ENCODE measurements at places on chromosomes 6 and 20. TPM values are rescaled to one million over a fixed set of nuclear protein-coding genes. Genes with fewer than 3 reads are reported as not detected.

DNA sequence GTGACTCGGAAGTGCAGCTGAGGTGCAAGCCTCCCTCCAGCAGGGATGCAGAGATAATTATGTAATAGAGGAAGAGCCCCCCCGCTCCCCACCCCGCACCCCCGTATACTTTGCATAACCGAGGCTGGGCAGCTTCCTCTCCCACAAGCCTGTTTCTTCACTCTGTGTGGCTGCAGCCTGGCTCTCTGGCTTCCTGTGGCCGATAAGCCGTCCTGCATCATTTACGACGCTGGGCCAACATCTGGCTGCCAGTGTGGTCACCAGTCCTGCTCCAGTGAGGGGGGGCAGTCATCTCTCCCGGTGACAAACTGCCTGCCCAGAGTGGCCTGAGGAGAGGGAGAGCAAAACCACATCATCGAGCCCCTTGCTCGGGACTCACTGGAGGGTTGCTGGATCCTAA lies 59.2 kb downstream of the RBM38 start:
- DNase-seq = peak; percentile 51

DNA sequence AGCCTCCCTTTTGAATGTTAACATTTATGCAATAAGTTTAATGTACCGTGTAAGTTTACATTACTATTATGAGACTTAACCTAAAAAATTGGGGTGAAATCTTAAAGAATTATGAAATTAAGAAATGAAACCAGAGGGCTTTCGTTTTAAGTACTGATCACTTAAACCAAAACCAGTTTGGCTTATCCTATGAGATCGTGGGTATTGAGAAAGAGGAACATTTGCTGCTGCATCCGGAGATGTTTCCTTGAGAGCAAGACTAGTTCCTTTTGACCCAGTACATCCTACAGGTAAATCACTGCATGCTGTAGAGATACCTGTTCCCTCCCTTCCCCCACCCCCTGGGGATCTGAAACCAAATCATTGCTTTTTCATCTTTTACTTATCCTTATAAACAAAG lies 201.3 kb downstream of the ESR1 start:
- DNase-seq = no peak

DNA sequence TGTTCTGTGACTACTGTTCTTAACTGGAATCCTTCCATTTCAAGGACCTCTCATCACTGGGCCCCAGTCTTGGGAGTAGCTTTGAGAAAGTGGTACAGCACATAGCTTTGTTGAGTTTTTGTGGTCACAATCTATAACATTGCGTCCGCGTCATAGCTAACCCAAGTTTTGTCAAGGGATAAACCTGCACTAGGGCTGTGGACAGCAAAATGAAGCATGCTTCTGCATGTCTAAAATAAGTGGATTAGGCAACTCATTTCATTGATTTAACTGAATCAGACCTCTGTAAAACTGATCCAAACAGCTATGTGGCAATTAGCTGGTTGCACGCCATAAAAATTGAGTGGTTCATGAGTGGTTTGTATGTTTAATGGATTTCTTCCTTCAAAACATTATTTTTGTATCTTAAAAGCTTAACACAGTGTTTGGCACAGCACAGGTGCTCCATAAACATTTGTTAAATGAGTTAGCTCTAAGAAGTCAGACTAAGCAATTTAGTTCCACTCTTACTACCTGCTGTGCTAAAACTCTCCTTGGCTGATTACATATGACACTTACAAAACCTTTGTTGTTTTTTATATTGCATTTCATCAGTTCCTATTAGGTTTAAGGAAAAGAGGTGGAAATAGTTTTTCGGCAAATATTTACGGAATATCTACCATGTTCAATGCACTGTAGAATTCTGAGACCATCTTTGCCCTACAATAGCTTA lies 160.3 kb upstream of the ATXN1 start:
- no peak for DNase-seq

- peak; percentile 79 for DNase-seq
Measured at GRCh38 chr20:57346477-57346876, 4.6 kb upstream of the RAE1 start.

DNA sequence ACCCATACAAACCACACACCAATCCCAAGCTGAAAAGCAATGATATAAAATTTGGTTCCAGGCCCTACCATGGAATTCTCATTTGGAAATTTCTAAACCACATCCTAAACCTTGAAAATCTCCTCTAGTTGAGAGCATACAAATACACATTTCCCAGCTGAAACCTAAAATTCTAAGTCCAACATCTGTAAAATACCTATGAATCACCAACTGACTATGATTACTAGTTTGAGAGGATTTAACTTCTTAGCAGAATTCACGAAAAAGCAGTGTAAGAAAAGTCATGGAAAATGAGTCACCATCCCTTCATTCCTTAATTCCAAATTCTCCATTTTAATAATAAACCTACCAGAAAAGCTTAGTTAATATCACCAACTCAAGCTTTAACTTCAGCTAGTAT lies 15.4 kb downstream of the RANBP9 start:
- no peak for DNase-seq

The VSX1 gene
- total RNA-seq = not detected

The PPDPF gene
- total RNA-seq = 178 TPM

The TTPAL gene
- total RNA-seq = 7.3 TPM

DNA sequence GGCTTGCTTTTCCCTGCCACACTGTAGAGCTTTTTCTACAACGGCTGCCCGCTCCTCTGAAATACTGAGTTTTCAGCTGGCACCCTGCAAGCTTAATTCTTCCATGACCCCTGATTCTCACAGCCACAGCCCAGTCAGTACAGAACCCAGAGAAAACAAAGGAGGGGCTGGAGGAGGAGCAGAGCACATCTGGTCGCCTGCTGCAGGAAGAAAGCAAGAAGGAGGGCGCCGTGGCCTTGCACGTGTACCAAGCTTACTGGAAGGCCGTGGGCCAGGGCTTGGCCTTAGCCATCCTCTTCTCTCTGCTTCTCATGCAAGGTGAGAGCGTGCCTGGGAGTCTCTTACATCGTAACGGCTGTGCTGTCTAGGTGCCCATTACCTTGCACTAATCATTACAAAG lies 11.3 kb downstream of the DLK2 start:
- no peak for DNase-seq

- DNase-seq = peak; percentile 6
Measured at GRCh38 chr6:62371453-62372210, 85.6 kb upstream of the KHDRBS2 start.

GRCh38 chr6:119610265-119610664 lies 260.7 kb upstream of the MAN1A1 start:
- DNase-seq = no peak

The SIRPB1 gene
- not detected for total RNA-seq

GRCh38 chr6:166179704-166180103 lies 12.1 kb upstream of the TBXT start:
- no peak for DNase-seq
